ENCODE measurements at places on chromosomes 12 and 14. TPM values are rescaled to one million over a fixed set of nuclear protein-coding genes. Genes with fewer than 3 reads are reported as not detected.

DNA sequence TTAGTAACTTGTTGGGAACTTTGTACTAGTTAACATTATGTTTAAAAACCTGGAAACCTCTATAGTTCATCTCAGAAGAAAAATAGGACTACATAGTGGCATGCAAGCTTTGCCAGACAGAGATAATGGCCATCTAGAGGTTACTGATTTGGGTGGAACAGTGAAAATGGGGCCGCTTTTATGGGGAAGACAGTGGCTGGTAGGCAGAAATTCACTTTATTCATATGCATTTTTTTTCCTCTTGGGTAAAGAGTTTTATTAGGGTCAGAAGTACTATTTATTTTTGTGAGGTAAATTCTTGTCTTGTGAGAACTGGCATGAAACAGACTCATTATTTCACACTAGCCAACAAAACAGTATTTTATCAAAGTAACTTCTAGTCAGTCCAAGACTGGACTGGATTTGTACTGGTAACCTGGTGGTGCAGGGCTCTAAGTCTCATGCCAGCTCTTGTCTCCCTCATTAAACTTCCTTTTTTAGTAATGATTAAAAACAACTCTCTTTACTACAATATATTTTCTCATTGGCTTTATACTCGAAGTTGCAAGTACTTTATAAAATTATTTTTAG lies 345.8 kb downstream of the RAD51B start:
- DNase-seq = no peak

GRCh38 chr14:90308561-90308960 lies 23.2 kb downstream of the NRDE2 start:
- no peak for DNase-seq

- no peak for DNase-seq
Measured at GRCh38 chr12:27332407-27332713, 276 bp upstream of the BMAL2 start.

DNA sequence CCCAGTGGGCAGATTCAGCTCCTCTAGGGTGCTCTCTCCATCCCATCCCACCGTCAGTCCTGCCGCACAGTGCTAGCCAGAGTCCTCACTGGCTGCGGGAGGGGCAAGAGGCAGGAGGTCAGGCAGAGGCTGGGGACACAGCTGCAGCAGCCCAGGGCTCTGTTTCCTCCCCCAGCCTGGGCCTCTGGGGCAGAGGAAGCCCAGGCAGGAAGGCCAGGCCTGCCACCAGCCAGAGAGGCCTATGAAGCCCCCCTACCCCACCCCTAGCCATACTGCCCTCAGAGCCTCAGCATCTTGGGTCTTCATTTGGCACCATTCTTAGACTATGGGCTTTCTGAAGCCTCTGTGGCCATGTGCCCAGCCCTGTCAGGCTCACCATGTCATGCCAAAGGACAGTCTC lies 3.4 kb downstream of the ACVRL1 start:
- DNase-seq = no peak

Gene ACYP1
- total RNA-seq = 44.0 TPM

Gene TAS2R20
- 1.9 TPM for total RNA-seq

DNA sequence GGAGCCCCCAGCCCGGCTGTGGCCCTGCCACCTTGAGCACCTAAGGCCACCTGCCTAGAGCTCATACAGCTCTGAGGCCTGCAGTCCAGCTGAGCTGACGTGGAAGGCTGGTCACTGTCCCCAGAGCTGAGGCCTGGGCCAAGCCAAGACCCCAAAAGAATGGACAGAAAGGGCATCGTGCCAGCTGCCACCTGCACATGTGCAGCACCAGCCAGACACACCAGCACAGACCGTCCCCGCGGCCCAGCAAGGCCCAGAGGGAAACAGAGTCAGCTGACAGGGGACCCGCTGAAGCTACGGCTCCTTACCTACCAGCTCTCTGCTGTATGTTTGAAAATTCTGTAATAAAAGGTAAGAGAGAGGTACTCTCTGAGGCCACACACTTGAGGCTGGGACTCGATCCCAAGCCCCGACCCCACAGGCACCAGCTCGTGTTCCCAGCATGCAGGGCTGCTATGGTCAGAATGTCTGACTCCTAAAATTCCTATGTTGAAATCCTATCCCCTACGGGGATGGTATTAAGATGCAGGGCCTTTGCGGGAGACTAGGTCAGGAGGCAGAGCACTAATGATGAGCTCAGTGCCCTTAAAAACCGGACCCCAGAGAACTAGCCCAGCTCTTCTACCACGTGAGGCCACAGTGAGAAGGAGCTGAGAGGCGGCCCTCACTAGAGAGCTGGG lies 25.4 kb downstream of the BRF1 start:
- no peak for DNase-seq

Gene FBLN5
- total RNA-seq = 1.6 TPM

DNA sequence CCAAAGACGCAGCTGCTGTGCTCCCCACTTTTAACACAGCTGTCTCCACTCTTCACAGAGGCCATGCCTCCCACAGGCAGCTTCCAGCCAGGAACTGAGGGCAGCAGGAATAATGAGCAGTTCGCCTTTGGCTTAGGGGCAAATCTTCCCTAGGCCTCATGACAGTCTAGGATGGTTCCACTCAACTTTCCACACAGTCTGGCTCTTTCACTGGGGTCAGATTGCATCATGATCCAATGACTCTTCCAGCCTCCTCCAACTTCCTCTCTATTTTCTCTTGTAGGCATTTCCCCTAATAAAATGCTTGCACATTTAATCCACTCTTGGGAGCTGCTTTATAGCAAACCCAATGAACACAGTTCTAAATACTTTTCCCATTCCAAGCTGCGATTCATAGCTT lies 271.6 kb upstream of the ATP2B1 start:
- DNase-seq = no peak

GRCh38 chr12:103667125-103667524 lies 80.1 kb downstream of the STAB2 start:
- DNase-seq = no peak

GRCh38 chr12:57215668-57216013 lies 953 bp upstream of the NXPH4 start:
- peak; percentile 73 for DNase-seq

- no peak for DNase-seq
Measured at GRCh38 chr12:60137513-60137912, 541.7 kb downstream of the SLC16A7 start.

DNA sequence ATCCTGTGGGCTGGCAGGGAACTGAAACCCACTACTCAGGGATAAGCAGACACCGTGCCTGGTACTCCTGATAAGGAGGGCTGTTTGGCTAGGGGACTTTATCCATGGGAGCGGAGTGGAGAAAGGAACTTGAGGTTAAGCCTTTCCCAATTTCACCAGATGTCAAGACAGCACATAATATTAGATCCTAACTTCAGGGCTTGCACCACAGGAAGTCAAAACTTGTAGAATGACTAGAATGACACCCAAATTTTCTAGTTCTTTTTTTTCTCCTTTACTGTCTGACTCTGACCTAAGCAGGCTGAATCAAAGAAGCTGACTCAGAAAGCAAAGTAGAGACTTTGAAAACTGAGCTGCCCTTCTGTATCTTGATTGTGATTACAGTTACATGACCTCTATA lies 7.1 kb upstream of the CGRRF1 start:
- DNase-seq = no peak

- DNase-seq = no peak
Measured at GRCh38 chr12:18296201-18296908, 35.0 kb downstream of the PIK3C2G start.

Gene NUDT4
- 61.0 TPM for total RNA-seq

Gene SFSWAP
- 53.6 TPM for total RNA-seq

Gene KIF5A
- 1.4 TPM for total RNA-seq

GRCh38 chr12:24015833-24016160 lies 66.3 kb upstream of the SOX5 start:
- DNase-seq = no peak

DNA sequence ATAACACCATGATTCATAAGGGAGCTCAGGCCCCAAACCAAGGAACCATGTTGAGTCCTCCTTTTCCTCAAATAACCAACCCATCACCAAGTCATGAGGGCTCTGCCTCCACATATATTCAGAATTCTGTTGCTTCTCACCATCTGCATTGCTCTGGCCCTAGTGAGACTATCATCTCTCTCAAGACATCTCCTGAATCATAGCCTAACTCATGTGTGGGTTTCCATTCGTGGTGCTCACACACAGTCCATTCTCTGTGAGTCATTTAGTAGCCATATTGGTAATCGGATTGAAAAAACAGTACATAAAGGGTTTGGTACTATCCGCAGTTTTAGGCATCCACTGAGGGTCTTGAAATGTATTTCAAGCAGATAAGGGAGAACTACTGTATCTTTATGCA lies 5.1 kb upstream of the SLC38A2 start:
- DNase-seq = no peak

GRCh38 chr12:61384511-61384910 lies 875.7 kb upstream of the USP15 start:
- no peak for DNase-seq

GRCh38 chr14:58571769-58572472 lies 65.8 kb upstream of the DACT1 start:
- DNase-seq = peak; percentile 35

Gene FOXA1
- not detected for total RNA-seq

All from activated CD8-positive, alpha-beta T cell treated with anti-CD3 and anti-CD28 coated beads, Interleukin-2, amount 10 ng/mL, durations not matched to agents 7 days and 5 days (primary cell).